ENCODE measurements at places on chromosomes 12 and 14.

DNA sequence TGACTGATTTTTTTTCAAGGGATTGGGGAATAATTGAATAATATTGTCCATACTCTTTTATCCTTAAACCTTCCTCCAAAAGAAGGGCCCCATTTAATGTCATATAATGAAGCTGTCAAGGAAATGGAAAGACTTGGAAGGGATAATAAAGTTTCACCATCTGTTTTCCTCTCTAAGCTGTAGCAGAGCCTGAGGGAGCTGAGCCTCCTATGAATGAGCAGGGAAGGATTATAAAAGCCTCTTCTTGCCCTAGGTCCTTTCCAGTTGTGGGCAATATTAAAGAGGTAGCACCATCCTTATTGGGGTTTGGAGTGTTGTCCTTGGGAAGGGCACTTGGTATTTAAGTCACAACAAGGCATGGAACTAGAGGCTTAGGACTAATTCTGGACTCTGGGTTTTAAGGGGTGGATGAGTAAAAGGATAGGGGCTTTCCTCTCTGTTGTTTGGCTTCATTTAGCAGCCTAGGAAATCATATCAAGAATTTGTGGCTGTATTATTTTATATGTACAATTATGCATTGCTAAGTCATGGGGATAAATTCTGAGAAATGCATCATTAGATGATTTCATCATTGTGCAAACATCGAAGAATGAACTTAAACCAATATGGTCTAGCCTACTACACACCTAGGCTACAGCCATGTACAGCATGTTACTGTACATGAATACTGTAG lies 408.5 kb upstream of the DCN start:
- DNase-seq, result no peak

- DNase-seq, result no peak
Observed at GRCh38 chr12:16675438-16675837, 69.5 kb upstream of the LMO3 start.

DNA sequence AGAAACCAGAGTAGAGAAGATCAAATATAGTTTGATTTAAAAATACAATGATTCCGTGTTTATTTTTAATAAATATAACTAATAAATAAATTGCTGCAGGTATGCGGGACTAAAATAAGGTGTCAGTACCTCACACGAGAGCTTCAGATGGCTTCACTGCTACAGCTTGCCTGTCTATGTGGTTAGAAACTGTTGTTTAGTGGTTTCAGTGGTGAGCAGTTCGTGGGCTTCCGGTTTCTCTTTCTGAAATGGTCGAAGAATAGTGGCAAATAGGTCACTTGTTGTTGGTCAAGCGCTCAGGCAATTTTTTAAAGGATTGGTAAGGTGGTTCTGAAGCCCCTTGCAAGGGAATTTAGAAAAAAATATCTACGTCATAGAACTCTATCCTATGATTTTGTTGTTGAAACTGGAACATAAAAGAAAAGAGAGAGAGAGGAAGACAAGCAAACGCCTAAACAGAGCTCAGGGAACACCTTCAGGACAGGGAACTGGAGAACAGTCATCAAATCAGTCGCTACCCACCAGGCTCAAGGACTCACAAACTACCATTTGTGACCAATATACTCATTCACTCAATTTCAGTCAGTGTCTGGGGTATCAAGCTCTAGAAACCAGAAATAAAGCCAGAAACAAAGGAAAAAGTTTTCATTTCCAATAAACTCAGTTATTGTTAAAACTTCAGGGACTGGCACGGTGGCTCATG lies 31.3 kb downstream of the GABARAPL1 start:
- DNase-seq, result peak; percentile 26

DNA sequence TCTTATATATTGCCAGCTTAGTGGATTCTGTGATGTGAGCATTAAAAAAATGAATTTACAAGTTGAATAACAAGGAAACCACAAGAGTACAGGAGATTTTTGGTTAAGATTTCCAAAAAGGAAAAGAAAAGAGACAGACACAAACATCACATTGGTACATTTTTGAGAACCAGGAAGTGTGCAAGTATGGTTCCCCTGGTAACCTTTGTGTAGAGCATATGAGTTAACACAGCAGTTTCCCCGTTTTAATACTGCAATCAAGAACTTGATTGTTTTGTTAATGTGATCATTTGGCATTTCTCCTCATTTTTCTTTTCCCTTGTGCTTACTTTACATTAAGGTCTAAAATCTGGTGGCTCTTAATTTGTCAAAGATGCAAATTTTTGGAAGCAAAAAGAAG lies 490.4 kb upstream of the ATP2B1 start:
- no peak for DNase-seq

GRCh38 chr12:20602641-20603391 lies 92.3 kb upstream of the SLCO1C1 start:
- DNase-seq, result no peak

- no peak for DNase-seq
Observed at GRCh38 chr12:23004473-23005020, 379.6 kb downstream of the ETNK1 start.

DNA sequence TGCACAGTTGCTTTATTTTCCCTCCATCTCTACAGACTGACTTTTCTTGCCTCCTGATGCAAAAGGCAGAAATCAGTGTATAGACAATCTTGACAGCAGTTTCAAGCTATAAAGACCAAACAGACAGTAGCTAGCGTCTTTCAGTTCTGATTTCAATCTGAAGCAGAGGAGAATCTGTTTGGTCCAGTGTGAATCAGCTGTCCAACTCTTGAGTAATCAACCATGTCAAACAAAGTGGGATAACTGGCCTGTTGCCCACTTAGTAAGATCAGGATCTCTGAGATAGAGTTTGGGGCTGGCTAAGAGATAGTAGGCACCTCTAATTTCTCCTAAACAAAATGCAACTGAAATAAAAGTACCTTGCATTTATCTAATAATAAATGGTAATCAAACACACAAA lies 797.4 kb upstream of the FBXO33 start:
- DNase-seq, result no peak

DNA sequence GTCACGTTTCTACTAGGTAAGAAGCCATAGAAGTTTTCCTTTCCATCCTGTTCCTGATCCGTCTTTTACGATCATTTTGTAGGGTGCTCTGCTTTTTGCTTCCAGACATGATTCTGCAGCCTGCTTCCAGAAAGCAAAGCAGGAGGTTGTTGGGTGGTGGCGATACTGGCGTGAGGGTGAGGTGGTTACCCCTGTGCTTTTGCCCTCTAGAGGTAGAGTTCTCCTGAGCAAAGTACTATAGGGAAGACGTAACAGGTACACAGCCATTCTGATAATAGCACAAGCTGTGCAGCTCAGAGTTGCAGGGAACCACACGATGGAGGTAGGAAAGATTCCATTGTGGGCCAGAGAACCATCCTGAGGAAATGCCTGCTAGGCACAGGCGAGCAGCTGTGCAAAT lies 186.0 kb downstream of the PAH start:
- DNase-seq, result no peak
